Stimulated activated CD4-positive, alpha-beta T cell treated with anti-CD3 and anti-CD28 coated beads, Interleukin-1b, Interleukin-23, amount 100 ng/mL, for 4 hours (primary cell): ENCODE measurements at places on chromosomes 3 and 15.

DNA sequence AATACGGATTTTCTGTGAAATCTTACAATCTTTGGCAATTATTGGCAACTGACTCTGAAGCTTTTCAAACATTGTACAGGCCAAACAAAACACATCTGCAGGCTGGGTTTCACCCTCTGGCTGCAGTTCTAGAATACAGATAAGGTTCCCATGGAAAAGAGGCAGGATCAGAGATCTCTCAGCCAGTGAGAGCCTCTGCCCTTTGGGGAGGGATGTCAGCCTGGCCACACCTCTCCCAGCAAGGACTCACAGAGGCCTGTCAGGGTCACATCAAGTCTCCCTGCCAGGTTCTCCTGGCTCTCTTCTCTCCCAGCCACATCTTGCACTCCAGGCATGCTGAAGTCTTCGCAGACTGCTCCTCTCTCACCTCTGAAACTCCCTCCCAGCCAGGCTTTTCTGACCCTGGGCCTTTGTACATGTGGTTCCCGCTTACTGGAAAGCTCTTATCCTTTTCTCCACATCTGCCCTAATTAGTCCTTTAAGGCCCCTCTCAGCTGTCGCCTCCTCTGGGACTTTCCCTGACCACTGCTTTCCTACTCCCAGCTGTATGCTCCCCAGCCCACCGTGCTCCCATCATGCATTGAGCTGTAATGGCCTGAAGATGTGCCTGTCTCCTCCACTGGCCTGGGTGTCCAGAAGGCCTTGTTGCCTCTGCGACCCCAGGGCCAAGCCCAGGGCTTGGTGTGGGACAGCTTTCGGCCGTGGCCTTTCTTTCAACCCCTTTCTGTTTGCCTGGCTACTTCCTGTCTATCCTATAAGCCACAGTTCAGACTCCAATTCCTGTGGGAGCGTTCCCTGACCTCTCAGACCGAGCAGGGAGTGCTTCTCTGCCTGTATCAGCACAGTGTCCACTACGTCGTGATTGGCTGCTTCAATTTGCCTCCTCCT, 4.3 kb downstream of the RBP1 start:
- DNase-seq = no peak

- DNase-seq = no peak
These were observed 428.2 kb downstream of the NLGN1 start for GRCh38 chr3:173825730-173826129.

DNA sequence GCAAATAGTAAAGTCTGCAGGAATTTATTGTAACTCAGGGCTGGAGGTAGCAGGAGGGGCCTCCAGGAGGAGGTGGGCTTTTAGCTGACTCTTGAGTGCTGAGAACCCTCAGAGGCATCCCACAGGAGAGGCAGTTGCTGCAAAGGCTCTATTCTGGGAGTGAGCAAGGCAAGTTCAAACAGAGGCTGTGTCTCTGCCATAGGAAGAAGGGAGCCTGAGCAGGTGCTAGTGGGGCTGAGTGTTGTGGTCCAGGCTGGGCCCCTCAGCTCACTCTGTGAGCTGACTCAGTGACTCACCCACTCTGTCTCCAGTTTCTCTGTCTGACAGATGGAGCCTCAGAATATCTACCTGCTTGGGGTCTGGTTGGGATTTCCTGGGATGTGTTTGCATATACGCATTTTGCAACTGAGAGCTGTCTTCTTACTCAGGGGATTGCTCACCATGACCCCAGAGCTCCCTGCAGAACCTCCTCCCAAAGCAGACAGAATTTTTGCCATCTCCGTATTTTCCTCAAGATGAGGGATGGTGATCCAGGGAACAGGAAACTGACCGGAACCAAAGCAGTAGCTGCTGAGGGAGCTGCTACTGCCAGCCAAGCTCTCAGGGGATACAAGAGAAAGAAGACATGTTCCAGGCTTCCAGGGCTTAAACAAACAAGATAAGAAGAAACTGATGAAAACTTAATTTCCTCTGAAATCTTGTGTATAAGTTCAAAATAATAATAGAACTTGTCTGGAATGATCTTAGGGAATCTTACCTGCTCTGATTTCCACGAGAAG, 13.6 kb upstream of the NOX5 start:
- DNase-seq = no peak

GRCh38 chr3:18766974-18767373, 341.8 kb upstream of the SATB1 start:
- DNase-seq = no peak

DNA sequence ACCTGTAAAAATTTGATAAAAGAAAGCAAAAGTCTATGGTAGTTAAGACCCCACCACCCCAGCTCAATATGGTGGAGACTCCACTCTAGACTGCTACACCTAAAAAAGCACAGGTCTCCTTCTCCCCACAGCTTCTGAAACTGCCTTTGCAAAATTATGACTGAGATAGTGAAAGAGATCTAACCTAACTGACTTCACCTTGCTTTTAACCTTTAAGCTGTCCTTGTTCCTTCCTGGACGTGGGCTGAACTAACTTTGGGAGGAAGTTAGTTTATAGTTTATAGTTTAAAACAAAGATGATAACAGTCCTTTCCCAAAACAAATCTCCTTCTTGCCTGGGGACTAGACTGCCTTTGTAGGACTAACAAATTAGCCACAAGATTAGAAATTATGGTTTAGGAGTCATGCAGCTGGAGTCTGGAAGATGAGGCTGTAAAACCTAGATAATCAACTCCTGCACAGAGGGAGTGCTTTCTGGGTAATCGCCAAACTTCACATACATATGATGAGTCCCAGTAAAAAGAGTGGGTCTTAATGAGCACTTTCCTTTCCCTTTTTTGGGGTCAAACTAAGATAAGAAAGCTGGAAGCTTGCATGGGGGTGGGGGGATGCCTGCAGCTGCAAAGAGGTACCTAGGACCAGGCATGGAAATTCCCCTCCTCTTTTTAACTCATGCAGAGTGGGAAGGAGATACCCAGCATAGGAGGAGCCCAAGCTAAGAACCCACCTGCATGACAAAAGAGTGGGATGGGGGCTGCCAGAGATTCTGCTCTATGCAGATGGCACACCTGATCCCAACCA, 17.5 kb downstream of the CCR8 start:
- DNase-seq = no peak

- DNase-seq = no peak
These were observed 50.8 kb downstream of the CLDN18 start for GRCh38 chr3:138060792-138061191.

DNA sequence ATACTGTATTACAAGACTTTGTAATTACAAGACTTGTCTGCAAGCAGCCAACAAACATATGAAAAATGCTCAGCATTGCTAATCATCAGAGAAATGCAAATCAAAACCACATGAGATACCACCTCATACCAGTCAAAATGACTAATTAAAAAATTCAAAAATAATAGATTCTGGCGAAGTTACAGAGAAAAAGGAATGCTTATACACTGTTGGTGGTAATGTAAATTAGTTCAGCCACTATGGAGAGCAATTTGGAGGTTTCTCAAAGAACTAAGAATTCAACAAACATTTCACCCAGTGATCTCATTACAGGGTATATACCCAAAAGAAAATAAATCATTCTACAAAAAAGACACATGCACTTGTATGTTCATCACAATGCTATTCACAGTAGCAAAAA, 617.5 kb upstream of the CCDC54 start:
- no peak for DNase-seq

GRCh38 chr3:160226026-160226907, 1.0 kb downstream of the C3orf80 start:
- no peak for DNase-seq

DNA sequence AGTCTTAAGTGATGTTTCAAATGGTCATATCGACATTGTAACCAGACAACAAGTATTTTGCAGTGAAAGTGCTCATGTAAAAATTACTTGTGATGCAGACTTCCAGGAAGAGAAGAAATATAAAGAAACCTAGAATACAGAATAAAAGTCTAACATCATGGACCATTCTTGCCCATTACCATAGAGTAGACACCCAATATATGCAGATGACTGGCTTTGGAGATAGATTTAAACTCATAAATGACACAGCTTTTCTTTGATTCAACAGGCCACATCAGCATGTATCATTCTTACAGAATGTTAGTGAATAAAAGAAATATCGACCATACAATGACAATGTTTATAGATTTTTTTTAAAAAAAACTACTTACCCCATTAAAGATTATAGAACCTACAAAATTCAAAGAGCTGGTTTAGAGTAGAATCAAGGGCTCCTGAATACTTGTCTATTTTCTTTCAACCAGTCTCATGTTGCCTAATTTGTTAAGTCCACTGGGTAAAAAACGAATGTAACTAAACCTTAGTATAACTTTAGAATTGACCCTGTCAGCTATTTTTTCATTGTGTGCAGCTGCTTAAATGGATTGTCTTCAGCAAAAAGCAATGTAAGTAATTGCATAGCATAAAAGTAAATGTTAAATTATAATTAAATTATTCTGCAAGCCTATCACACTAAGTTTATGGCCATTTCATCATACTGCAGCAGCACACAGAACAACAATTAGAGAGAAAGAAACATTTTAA, 268.7 kb upstream of the AGTR1 start:
- DNase-seq = no peak

- DNase-seq = no peak
These were observed 168.5 kb upstream of the FAM3D start for GRCh38 chr3:58835086-58835485.

DNA sequence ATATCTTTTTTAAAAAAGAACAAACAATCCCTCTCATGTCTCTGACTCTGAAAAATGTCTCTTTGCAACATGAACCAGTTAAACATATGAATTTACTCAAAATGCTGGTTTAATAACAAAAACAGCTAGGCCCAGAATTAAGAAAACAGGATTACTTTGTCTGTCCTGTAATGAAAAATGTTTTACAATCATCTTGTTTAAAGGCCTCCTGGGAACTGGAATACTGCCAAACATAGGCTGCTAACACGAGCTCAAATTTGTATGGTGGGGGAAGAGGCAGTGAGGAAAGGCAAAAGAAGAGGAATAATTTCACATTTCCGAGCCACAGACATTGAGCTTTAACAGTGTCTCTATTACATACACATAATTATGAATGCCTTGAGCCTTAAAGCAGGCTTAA, 61.7 kb upstream of the PPIB start:
- DNase-seq = no peak

- DNase-seq = no peak
These were observed 9.3 kb downstream of the WWTR1 start for GRCh38 chr3:149648525-149648924.

GRCh38 chr3:82002986-82003642, 241.7 kb upstream of the GBE1 start:
- DNase-seq = no peak

- DNase-seq = peak; percentile 64
These were observed 8.1 kb downstream of the PPM1M start for GRCh38 chr3:52253314-52254304.

DNA sequence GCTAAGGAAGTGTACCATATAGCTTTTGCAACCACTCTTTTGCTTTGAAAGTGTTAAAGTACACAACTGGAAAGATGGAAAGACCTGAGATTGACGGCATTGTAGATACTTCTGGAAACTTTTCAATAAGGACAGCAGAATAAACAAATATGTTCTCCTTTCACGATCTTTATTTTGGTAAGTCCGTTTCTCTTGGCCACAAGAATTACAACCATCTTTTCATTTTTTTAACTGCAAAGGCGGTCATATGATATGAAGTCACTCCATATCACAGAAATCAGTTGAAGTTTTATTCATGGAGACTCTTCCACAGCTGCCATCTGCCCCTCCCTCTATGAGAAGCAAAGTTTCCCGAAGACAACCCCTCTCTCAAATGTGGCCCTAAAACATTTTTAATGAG, 303.4 kb upstream of the ICE2 start:
- DNase-seq = no peak

DNA sequence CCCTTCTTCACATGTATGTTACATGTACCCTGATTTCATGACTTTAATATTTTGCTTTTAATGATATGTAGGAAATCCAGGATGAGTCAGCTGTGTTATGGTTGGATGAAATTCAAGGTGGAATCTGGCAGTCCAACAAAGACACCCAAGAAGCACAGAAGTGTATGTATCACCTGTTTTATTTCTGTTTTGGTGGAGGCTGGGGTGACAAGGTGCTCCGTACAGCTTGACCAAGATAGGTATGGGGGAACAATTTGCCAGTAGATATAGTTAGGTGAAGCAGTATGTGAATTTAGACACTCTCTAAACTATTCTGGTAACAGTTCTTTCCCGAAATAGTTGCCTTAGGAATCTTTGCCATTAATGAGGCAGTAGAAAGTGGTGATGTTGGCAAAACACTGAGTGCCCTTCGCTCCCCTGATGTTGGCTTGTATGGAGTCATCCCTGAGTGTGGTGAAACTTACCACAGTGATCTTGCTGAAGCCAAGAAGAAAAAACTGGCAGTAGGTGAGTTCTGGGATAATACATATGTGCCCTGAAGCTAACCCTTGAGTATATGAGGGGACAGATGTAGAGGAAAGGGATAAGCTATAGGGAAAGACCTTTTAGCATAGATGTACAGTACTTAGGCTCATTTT, 63.7 kb upstream of the CRTC3 start:
- DNase-seq = no peak

- DNase-seq = no peak
These were observed 14.9 kb upstream of the GRM2 start for GRCh38 chr3:51691949-51692348.

GRCh38 chr3:65953881-65954733, 84.6 kb downstream of the MAGI1 start:
- no peak for DNase-seq

- DNase-seq = no peak
These were observed 12.6 kb downstream of the RBMS3 start for GRCh38 chr3:29293421-29293820.

- no peak for DNase-seq
These were observed 557.4 kb upstream of the ARPP21 start for GRCh38 chr3:35081899-35082298.

- DNase-seq = no peak
These were observed 722.0 kb upstream of the CFAP20DC start for GRCh38 chr3:59771768-59772181.

DNA sequence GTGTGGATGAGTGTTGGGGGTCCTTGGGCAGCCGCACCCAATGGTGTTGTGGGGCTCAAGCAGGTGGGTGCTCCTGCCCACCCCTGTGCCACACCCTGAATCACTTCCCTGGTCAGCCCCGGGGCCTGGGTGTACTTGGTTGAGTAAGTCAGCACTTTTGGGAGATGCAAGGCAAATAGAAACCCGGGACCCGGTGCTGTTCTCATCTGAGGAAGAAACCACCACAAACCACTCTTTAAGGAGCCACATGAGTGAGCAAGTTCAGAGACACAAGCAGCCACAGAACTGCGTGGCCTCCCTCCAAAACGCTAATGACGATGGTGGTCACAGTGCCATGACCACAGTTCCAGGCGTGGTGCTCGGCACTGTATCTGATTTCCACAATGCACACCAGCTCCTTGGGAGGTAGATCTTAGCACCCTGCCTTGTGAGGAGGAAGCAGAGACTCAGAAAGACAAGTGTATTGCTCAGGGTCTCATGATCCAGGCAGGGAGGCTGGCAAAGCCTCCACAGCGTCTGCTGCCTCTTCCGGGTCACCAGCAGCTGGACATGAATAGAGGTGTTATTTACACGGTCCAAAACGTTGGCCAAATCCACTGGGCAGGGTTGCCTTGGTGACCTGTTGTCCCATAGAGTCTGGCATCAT, 118.2 kb upstream of the ALDH1A3 start:
- no peak for DNase-seq
